ENCODE measurements at places on chromosomes 1 and 21.

DNA sequence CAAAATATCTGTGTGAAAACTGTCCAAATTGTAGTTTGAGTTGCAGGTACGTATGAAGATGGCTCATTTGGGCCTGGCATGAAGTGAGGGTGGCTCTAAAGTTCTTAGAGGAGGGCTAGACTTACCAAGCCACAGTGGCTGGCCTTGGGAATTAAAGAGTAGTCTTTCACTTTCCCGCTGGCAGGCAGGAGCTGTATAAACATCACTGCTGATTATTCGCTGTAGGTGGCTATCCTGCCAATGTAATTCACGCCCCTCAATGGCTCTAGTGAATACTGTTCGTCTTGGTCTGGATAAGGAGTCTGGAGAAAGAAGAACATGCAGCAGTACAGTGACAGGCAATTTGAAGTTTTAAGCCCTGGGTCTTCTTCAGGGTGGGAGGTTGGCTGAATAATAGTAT lies 31.0 kb downstream of the UROD start:
- no peak for DNase-seq

GRCh38 chr1:63248216-63248615 lies 74.2 kb upstream of the FOXD3 start:
- no peak for DNase-seq

DNA sequence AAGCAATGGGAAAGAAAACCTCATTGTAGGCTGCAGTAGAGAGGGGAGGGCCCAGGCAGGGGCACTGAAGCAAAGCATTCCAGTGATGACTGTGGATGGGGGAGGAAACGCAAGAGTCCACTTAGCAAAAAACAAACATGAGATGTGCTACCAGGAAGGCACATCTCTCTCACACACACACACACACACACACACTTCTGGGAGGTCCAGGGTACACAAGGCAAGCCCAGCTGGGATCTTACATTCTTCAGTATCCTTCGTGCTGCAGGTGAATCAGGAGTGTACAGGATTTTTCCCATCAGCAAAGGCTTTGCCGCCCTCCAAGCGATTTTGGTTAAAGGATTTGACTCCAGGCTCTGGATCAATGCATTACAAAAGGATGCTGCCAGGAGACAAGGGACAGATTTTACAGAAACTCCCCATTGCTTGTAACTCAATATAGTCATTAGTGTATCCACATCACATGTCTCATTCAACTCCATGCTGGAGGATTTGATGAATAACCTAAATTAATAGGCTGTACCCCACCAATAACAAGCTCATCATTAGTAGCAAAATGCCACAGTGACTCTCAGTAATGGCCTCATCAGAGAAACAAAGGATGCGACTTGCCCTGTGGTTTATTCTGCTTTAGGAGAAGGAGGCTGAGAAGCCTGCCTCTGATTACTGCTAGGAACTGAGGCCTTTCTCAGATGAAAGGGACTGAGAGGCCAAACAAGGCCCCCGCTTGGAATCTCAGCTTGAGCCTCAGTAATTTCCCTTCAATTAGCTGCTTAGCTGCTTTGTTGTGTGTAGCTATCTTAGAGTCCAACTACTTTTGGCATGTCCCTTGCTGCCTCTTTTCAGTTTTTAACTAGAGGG lies 41.6 kb downstream of the ABCA4 start:
- no peak for DNase-seq

DNA sequence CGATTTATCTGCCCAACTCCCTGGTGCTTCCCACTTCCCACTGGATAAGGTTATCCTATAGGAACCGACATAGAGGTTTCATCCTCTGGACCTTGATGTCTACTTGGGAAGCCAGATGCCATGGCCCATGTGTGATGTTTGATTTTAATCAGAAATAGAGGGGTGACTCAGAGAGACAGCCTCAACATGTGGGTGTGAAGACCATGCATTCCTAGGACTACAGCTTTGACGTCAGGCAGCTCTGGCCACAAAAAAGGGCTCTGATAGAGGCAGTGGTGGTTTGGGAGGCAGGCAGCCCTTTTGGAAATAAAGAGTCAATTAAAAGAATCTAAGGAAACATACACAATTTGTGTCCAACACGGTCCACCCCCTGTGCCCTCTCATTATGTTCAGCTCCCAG lies 5.2 kb upstream of the SH2D2A start:
- DNase-seq: no peak

- no peak for DNase-seq
Observed at GRCh38 chr1:206846487-206846886, 18.9 kb upstream of the IL20 start.

DNA sequence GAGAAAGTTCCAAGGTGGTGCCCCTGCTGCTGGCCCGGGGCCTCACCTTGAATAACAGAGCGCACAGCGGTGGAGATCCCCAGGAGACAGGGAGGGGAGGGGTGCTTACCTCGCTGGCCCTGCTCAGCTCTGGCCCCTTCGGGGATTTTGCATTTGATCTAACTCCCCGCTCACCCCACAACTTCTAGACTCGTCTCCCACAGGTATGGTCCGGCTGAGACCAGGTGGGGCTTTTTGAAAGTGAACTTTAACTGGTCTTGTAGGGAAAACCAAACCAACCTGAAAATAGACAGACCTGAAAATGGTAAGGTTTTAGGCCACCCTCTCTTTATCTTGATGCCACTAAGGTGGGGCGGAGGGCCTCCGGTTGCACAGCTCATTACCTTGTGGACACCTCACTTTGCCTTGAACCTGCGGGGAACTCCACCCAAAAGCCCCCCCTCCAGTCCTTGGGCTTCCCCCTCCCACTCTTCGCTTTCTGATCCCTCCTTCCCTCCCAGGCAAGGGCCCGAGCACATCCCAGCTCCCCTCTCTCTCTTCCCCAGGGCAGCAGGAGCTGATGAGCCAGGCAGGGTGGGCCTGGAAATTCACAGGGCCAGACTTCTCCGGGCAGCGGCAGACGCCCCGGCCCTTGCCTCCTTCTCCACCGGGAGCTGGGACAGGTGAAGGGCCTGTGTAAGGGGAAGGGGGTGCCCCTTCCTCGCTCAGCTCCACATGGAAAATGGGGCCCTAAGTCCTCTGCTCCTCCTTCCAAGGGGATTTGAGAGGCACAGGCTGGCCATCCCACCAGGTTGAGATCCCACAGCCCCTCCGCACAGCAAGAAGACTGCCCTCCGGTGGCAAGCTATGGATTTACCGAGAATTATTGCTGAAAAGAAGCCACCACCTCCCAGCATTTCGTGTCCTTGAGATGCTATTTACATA lies 16.1 kb downstream of the TNFRSF8 start:
- no peak for DNase-seq

- no peak for DNase-seq
Observed at GRCh38 chr21:15671188-15671587, 58.6 kb upstream of the USP25 start.

DNA sequence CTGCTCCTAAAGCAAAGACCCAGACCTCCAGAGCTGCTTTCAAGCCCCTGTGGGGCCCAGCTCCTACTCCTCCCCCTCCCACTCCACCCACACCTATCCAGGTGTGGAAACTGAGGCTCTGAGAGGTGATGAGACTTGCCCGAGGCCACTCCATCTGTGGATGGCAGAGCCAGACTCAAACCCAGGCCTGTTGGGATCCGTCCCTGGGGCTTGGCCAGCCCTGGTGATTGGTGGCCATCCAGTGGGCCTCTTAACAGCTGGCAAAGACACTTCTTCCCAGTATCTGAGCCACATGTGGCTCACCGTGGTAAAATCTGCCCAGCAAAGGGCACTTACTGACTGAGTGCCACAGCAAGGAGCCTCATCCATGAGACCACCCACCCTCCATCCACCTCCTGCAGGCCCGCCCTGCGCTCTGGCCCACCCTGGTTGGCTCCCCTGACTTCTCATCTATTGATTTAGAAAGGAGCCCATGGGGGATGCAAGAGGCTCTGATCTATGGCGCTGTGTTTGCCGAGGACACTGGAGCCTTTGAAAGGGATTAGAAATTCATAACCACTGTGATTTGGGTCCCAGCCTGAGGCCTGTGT lies 398.5 kb downstream of the PTPRU start:
- no peak for DNase-seq

- DNase-seq: no peak
Observed at GRCh38 chr1:55546553-55546952, 331.4 kb upstream of the USP24 start.
